ENCODE measurements at places on chromosomes 2 and 18. TPM values are rescaled to one million over a fixed set of nuclear protein-coding genes. Genes with fewer than 3 reads are reported as not detected.

Gene CDH7
- total RNA-seq: 2.9 TPM

Gene USP14
- total RNA-seq: 37.5 TPM

Gene DLX2
- 0.04 TPM for total RNA-seq

- H3K4me1 ChIP-seq: peaks cover 4% of the 10 kb centered on the region
- no peak overlapping the region for H3K4me3 ChIP-seq
- no peak overlapping the region for H3K27ac ChIP-seq
- no peak for DNase-seq
These were observed 69.9 kb upstream of the HK2 start for GRCh38 chr2:74763962-74764428.

DNA sequence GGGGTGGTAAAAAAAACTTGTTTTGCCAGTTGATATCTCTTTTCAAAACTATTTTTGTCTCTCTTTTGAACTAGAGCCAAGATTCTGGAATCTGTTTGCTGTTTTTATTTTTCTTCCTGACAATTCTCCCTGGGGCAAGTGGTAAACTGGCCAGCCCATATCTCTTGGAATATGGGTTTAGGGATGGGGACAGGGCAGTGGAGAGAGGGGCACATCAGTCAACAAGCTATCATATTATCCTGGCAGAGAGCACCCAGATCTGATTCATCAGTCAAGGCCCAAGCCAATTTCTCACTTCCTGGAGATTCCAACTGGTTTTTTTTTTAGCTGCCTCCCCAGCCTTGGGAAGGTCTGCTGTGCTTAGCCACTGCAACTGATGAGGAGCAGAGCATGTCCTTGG, 52.3 kb downstream of the ARHGAP28 start:
- H3K27me3 ChIP-seq: no peaks in the 10 kb centered on the region
- peak overlapping the region; percentile 63 for H3K27ac ChIP-seq
- H3K4me1 ChIP-seq: peaks cover 39% of the 10 kb centered on the region
- H3K4me3 ChIP-seq: no peak overlapping the region
- no peak for DNase-seq
- H3K36me3 ChIP-seq: no peaks in the 10 kb centered on the region

DNA sequence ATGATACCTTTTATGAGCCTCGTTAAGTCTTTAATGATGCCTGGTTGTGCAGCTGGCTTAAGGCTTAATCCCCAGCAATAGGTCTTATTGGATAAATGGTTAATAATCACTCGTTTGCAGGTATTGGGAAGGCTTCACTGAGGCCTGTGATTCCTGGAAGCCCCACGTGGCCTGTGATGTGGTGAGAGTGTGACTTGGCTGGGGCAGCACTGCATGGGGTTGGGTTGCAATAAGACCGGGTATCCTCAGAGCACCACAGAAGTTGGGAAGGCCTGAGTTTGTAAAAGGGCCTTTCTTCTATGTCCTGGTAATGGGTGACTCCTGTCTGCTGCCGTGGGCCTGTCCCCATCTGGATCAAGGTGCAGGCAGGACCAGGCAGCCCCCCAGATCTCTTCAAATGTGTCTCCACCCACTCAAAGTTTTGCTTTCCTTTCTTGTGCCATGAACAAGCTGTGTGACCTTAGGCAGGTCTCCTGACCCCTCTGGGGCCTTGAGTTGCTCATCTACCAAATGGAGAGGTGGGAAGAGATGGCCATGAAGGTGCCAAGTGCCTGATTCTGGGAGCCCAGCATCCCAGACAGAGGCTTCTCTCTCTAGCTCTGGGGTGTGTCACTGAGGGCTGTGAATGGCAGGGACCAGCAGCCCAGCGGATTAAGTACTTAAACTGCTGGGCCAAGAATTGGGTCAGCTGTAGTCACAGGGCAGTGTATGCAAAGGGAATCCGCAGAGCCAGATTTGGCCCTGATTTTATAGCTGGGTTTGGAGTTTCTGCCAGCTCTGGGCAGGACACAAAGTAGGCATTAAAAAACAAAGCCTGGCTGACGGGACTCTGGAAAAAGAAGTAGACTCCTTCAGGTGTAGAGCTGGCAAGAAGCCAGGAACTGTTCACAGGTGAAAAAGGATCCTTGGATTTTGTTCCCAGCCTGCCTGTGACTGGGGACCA, 24.4 kb downstream of the LBH start:
- H3K4me1 ChIP-seq: peaks cover 47% of the 10 kb centered on the region
- H3K27me3 ChIP-seq: no peaks in the 10 kb centered on the region
- H3K27ac ChIP-seq: peak overlapping the region; percentile 47
- H3K4me3 ChIP-seq: no peak overlapping the region
- no peaks in the 10 kb centered on the region for H3K36me3 ChIP-seq
- peak; percentile 40 for DNase-seq

DNA sequence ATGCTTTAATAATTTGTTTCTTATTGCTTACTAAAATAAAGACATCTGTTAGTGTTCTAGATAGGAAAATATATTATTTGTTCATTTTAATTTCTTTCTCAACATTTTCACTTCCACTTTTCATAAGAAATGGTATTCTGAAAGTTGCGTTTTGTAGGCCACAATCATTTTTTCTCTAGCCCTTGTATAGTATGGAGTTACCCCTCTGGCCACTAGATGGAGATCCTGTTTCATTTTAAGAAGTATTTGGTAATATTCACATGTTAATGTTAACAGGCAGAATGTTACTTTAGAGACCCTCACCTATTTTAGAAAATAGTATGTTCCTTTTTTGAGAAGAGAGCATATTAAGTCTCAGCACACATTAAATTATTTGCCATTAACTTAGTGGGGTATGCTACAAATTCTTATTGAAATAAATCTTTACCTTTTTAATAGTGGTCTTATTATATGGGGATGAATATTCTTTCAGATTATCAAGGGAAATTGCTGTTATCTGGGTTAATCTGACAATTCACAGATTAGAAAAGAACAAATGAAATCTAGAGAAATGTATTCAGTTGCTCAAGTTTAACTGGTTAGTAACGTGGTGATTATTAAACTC, 73.9 kb upstream of the TTC27 start:
- no peaks in the 10 kb centered on the region for H3K27me3 ChIP-seq
- no peak overlapping the region for H3K4me3 ChIP-seq
- no peak overlapping the region for H3K27ac ChIP-seq
- H3K36me3 ChIP-seq: no peaks in the 10 kb centered on the region
- H3K4me1 ChIP-seq: no peaks in the 10 kb centered on the region

DNA sequence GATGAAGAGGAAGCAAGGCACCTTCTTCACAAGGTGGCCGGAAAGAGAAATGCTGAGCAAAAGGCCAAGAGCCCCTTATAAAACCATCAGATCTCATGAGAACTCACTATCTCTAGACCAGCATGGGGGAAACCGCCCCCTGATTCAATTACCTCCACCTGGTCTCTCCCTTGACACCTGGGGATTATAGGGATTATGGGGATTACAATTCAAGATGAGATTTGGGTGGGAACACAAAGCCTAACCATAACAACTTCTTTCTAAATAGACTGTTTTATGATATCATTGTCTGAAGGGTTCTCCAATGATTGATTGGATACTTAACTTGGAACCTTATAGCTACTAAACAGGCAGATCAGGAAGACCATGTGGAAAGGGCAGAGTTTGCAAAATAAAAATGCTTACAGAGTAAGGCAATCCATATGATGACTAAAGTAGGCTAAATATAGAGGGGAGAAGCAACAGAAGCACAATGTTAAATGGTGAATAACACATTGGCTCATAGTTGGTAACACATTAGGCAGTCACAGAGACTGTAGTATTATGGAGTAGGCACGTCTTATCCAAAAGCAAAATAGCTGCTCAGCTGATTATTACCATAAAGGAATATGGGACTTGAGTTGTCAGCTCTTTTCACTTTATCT, 179.0 kb downstream of the BARD1 start:
- H3K4me3 ChIP-seq: no peak overlapping the region
- no peak for DNase-seq
- H3K36me3 ChIP-seq: no peaks in the 10 kb centered on the region
- H3K4me1 ChIP-seq: no peaks in the 10 kb centered on the region
- H3K27ac ChIP-seq: no peak overlapping the region

DNA sequence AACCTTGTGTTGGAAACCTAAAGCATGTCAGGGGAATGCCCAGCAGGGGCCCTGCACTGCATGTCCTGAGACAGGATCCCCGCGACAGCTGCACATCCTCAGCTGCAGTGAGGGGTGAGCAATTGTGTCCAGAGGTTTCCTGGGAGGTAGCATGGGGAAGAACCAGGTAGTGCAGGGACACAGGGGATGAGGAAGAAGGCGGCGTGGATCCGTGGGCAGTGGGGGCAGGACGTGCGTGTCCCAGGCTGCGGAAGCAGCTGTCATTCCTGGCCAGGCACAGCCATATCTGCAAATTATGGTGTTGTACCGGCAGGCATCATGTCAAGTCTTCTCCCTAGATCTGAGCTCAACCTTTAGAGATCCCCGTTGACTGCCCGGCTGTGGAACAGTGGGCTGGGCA, 238.2 kb upstream of the MYT1L start:
- H3K27me3 ChIP-seq: no peaks in the 10 kb centered on the region
- H3K36me3 ChIP-seq: no peaks in the 10 kb centered on the region
- H3K4me3 ChIP-seq: no peak overlapping the region
- no peaks in the 10 kb centered on the region for H3K4me1 ChIP-seq
- H3K27ac ChIP-seq: no peak overlapping the region

GRCh38 chr2:174485788-174486562, 854 bp downstream of the GPR155 start:
- H3K27ac ChIP-seq: peak overlapping the region; percentile 26
- H3K4me1 ChIP-seq: peaks cover 4% of the 10 kb centered on the region
- H3K4me3 ChIP-seq: peak overlapping the region; percentile 50
- DNase-seq: peak; percentile 37

- DNase-seq: no peak
- no peaks in the 10 kb centered on the region for H3K36me3 ChIP-seq
- H3K27ac ChIP-seq: peak overlapping the region; percentile 38
- H3K4me1 ChIP-seq: peaks cover 3% of the 10 kb centered on the region
- H3K4me3 ChIP-seq: no peak overlapping the region
These were observed 365.9 kb upstream of the GALNT5 start for GRCh38 chr2:156891609-156892008.

DNA sequence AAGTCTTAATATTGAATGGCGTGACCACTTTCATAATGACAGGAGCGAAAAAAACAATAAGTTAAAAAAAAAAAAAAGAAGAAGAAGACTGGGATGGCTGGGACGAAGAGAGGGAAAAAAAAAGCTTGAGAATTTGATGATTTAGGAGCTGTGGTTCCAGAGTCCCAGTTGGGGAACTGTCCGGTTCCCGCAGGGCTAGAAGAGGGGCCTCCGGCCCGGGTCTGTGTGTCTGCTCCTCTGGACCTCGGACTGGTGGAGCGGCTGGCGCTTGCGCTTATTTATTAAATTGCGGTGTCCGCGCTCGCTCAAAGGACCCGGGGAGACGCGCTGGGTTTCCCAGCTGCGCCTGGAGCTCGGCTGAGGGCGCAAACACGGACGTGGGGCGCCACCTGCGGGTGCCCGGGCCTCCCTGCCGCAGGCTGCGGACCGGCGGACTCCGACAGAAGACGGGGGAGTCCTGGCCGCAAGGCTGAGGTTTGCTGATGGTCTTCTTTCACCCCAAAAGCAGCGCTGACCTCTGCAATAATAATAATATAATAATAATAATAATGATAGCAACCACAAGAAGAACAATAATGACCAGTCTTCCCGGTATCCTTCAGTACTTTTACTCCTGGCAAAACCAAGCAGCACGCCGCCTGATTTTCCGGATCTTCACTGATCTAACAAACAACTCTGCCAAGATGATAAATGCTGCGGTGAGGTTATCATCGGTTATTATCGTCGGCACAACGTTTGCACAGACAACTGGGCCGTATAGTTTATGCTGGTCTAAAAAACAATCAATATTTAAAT, at the start of gene CBLN2:
Gene CBLN2, minus strand, starts transcription at position 251 of the 795 bp plus-strand sequence. CDS start 2,182 bp downstream, outside the sequence.
- H3K4me3 ChIP-seq: peak within 1 kb of the TSS; percentile 22
- H3K4me1 ChIP-seq: no peaks in the 10 kb centered on the region
- H3K27me3 ChIP-seq: peaks cover 75% of the 10 kb centered on the region
- H3K36me3 ChIP-seq: no peaks in the 10 kb centered on the region

GRCh38 chr2:61633250-61633649, 95.1 kb upstream of the XPO1 start:
- no peak for DNase-seq
- H3K4me3 ChIP-seq: no peak overlapping the region
- no peaks in the 10 kb centered on the region for H3K36me3 ChIP-seq
- no peaks in the 10 kb centered on the region for H3K27me3 ChIP-seq

DNA sequence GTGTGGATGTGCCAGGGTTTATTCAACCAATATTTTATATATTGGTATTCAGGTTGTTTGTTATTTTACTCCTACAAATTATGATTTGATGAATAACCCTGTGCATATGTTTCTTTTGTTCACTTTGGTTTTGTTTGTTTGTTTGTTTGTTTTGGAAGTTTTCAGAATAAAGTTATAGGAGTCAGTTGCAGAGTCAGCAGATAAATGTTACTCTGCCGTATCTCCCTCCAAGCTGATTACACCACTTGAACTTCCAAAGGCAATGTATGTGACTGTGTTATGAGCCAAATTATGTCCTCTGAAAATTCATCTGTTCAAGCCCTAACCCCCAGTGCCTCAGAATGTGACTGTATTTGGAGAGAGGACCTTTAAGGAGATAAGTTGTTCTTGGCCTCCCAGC, 497.5 kb downstream of the TNS1 start:
- no peaks in the 10 kb centered on the region for H3K36me3 ChIP-seq
- no peak overlapping the region for H3K27ac ChIP-seq
- H3K4me1 ChIP-seq: peaks cover 4% of the 10 kb centered on the region

DNA sequence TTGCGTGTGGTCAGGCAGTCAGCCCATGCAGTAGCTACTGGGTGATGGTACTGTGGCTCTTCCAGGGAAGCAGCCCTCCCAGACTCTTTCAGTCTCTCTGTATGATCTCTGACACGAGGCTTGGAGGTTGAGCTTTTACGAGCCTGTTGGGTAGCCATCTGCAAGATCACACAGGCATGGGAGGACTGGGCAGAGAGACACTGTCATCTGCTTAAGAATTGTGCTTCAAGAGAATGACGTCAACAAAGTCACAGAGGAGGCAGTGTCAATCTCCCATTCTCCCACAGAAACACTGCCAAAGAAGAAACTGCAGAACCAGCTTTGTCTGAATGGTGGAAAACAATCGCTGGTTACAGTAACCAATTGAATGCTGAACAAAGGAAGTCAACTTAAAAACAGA, 78.4 kb upstream of the MC2R start:
- H3K36me3 ChIP-seq: no peaks in the 10 kb centered on the region
- no peaks in the 10 kb centered on the region for H3K4me1 ChIP-seq
- DNase-seq: no peak
- H3K27ac ChIP-seq: no peak overlapping the region

All from hepatocyte (in vitro differentiated cells).